ENCODE measurements at places on chromosomes 5 and 9.
A peak's percentile ranks its signal among the peaks of the same experiment; 100 is the strongest.

DNA sequence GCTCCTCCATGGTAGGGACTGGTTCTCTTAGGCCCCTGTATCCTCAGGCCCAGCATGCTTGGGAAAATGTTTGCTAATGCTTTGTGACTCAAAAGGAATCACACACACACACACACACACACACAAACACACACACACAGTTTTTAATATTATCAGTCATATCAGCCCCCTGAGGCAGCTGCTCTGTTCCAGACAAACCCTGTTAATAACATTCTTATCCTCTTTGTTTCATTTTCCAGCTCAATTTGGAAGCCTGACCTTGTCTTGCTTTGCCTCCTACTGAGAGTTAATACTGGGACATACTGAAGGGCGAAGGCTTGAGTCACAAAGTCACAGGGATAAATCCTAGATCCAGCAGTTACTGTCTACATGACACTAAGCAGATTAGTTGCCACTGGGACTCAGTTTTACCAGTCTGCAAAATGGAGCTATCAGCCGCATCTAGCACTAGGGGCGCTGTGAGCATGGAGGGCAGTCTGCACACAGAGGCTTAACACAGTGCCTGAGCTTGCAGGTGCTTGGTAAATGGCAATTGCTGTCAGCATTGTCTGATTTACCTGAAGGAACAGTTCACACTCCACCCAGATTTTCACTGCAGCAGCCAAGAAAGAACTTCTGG lies 37.1 kb upstream of the KCNMB1 start:
- no peak for DNase-seq

GRCh38 chr9:89425024-89425805 lies 72.7 kb downstream of the SEMA4D start:
- DNase-seq = no peak

DNA sequence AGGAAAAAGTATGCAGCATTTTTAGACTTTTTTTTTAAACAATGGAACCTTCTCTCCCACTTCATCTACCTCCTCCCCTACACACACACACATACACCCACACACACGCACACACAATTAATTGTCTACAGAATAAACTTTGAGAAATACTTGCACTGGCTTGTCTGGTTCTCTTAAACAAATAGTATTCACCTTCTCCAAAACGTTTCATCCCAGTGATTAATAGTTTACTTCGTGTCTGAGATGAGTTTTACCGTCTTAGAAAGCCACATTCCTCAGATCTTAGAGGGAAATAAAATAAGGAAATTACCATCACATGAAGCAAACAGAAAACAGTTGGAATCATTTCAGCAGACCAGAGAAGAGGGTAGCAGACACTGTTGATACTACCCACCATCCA lies 570.6 kb upstream of the CLINT1 start:
- DNase-seq = peak; percentile 76

- peak; percentile 58 for DNase-seq
Observed at GRCh38 chr9:135369412-135369990, 110.1 kb upstream of the PPP1R26 start.

GRCh38 chr5:80764786-80765185 lies 110.0 kb upstream of the DHFR start:
- DNase-seq = no peak

DNA sequence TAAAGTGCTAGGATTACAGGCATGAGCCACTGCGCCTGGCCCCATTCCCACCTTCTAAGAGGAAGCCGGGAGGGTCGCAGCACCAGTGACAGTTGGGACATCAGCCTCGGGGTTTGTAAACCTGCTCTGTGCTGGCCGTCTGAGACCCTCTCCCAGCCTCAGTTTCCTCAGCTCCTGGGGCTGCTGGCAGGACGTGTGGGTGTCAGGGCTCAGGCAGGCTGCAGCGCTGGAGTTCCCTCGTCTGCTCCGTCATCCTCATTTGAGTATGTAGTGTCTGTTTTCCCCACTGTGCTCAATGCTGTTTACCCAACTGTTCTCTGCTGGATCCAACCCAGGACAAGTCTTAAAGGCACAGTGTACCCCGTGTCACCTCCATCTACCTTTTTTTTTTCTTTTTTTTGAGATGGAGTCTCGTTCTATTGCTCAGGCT lies 2.0 kb upstream of the NINJ1 start:
- DNase-seq = no peak
